ENCODE measurements at places on chromosomes 5 and 9.

DNA sequence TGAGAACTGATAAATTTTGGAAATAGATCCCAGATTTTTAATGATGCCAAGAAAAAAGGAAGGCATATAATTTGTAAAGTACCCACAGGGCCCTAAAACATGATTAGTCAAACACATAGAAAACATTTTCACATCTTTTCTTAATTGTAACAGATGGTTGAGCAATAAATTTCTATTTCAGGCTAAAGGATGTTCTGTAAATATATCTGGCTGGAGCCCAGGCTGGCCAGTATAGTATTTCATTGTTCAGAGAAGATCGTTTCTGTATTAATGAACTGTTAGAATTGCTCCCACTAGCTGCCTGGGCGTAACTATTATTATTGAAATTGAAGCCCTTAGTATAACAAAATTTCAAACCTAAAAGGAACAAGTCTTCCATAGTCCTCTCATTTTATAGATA is 105.3 kb upstream of the SMC2 start:
- no peak for DNase-seq

GRCh38 chr9:126511411-126511810 is 102.3 kb upstream of the LMX1B start:
- no peak for DNase-seq

- no peak for DNase-seq
These were observed 692 bp downstream of the PSAT1 start for GRCh38 chr9:78297672-78297961.

- no peak for DNase-seq
These were observed 1076.7 kb downstream of the NR2F1-AS1 start for GRCh38 chr5:92504346-92504745.

DNA sequence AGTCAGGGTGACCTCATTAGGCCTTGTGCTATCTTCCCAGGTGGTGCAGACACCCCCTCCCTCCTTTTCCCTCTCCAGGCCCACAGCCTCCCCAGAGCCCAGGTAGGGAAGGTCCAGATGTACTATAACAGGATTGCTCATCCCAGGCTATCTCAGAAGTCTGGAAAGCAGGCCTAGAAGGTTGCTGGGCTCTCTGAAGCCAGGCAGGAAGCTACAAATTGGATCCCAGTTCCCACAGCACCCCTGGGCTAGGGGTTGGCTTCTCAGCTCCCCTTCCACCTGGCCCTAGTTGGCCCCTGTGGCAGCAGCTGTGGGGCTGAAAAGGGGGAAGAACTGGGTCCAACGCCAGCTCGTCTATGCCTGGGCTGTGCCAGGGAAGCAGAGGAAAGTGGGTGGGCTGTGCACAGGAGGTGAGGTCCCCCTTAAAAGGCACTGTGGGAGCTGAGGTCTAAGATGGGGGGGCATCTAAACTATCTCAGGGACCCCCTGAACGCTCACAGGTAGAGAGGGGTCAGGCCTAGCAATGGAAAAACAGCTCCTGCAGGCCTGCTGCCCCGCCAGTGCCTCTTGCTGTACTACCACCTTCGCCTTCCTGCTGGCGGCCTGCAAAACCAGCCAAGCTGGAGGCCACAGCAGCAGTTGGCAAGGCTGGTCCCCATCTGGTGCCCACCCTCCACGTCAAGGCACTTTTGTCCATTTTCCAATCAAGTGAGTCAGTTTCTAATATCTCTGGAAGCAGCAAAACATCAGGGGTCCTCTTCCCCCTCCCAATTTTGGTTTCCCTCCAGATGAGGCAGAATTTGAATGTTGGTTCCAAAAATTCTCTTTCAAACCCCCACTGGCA is 13.3 kb upstream of the PSMD5 start:
- no peak for DNase-seq

DNA sequence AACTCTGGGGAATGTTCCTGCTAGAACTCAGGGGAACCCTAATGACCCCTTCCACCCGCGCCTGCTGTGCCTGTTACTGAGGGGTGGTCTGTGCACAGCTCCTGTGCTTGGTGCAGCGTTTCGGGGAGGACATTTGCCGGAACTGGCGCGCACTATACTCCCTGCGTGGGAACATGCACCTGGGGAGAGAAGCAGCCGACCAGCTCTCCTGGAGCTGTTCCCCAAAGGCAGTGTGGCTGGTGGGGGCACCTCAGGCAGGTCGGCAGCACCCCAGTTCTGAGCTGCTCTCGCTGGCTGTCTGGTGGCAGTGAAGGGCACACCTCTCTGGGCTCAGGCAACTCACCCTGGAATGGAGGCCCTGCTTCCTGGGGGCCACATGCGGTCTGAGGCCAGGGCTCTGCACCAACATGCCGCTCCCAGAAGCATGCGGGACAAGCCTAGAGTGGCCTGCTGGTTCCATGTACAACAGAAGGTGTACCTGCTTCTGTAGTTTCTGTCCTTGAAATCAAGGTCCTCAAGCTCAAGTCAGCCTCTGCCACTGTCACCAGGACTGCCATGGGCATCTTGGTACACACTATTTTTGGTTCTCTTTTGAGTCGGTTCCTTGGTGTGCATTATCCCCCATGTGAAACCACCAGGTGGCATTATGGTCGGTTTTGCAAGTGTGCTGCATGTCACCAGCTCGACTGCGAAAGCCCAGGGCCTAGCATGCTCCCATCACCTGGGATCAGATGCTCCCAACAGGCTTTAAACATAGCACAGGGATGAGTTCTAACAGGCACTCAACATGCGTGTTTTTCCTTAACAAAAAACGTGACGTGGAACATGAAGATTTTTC is 7.8 kb upstream of the MRNIP start:
- no peak for DNase-seq

DNA sequence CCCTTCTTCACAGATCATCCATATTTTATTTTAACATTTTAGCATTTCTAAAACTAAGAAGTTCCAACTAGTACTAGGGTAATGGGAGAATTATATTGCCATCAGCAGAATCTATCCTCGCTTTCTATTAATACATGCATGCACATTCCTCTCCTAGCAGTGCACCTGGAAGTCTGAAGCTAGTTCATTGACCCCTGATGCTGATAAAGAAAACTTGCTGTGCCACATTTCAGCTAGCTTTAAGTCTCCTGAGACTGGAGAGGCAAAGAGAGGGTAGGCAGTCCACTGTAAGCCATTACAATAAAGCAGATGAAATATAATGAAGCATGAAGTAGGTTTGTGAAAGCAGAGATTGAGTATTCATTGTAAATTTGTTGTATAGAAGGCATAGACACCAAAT is 15.8 kb downstream of the MINAR2 start:
- DNase-seq, result no peak

GRCh38 chr5:127092690-127093089 is 19.4 kb upstream of the C5orf63 start:
- DNase-seq, result no peak

GRCh38 chr5:14457476-14457875 is 124.1 kb upstream of the OTULINL start:
- no peak for DNase-seq

GRCh38 chr5:1176473-1177391 is 24.7 kb upstream of the SLC6A19 start:
- DNase-seq, result no peak

- no peak for DNase-seq
These were observed 120.5 kb downstream of the NPR3 start for GRCh38 chr5:32831624-32832023.

- no peak for DNase-seq
These were observed 50.2 kb upstream of the STARD4 start for GRCh38 chr5:111562561-111562960.

DNA sequence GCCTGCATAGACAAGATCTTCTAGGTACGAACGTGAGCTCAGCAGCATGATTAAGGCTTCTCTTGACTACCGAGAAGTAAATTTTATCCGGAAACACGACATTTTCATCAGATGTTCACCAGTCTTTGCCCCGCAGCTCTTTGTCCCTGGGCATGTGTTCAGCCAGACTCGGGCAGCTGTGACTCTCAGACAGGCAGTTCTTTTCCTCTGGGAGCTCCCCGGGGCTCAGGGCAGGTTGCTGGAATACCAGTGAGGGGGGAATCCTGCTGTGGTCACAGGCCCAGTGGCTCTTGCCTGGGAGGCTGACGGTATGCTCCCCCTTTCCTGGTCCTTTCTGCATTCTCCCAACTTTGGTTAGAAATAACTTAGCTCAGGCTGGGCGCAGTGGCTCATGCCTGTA is 186.1 kb downstream of the GNA14 start:
- no peak for DNase-seq

DNA sequence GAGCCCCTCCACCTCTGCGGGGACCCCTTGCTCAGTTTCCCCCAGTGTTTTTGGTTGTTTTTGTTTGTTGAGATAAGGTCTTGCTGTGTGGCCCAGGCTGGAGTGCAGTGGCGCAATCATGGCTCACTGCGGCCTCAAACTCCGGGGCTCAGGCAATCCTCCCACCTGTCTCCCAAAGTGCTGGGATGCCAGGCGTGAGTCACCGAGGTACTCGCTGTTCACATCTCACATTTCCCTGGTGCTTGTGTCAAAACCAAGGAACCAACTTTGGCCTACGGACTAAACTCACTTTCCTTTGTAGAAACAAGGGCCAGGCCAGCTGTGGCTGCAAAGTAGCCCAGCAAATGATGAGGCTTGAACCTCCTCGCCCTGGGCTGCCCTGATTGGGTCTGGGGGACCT is 9.7 kb upstream of the AJM1 start:
- DNase-seq, result no peak

- no peak for DNase-seq
These were observed 127.5 kb downstream of the FRMD3 start for GRCh38 chr9:83410701-83411100.

GRCh38 chr5:96648593-96648992 is 13.6 kb upstream of the CAST start:
- no peak for DNase-seq

DNA sequence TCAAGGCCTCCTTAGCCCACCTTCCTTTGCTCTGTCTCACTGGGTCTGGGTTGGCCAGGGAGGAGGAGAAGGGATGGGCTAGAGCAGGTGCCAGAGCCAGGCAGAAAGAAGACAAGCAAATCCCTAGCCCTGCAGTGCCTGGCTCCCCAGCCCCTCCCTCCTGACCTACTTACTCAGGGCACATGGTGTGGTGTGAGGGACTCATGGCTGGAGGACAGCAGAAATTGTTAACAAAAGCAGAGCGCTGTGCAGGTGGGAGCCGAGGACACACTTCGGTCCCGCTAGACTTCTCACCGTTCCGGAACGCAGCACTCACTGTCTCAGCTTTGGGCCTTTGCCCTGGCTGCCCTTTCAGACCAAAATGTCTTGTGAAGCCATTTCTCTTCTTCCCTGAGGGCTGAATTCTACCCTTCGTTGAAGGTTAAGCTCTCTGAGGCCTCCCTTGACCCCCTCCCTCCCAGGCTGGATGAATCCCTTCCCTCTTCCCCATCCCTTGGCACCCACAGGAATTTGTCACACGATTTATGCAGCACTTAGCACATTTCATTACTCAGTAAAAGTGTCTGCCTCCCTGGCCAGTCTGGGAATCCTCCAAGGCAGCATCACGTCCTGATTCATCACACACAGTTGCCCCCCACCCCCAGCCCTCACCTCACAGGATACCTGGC is 263.9 kb upstream of the TRPC7 start:
- DNase-seq, result no peak

DNA sequence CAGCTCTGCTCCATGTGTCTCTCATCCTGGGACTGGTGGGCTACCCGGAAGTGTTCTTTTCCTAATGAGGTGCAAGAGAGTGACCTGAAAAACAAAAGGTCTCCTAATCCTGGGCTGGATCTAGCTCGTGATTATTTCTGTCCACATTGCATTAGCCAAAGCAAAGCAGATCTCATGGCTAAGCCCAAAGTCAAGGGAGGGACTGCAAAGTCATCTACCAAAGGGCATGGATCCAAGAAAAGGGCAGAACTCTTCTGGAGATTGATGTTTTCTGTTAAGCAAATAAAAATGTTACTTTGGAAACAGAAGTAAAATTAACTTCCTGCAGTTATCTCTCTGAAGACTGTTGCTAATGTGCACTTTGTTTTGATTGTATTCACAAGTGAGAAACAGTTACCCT is 225.2 kb downstream of the CFAP90 start:
- no peak for DNase-seq

DNA sequence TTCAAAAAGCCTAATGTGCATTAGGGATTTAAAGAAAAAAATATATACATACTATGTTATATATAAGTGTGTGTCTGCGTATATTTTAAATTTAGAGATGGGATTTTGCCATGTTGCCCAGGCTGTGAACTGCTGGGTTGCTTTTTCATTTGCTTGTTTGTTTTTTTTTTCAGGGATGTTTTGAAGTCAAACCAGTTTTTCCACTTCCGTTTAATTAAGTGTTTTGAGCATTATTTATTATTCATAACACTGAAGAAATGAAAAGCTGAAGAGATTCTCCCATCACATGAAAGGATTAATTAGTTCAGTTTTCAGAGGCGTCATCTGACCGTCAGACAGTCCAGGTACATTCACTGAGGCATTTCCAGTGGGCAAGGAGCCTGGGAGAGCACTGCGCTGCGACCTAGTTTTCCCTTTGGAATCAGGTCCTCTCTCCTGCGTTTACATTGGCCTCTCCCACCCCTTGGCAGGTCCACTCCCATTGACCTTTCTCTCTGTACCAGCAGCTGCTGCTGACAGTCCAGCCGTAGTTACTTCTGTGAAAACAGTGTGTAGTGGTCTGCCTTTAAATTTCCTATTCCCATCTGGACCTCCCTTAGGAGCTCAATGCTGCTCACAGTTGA is 26.0 kb downstream of the ARRDC3 start:
- DNase-seq, result no peak

DNA sequence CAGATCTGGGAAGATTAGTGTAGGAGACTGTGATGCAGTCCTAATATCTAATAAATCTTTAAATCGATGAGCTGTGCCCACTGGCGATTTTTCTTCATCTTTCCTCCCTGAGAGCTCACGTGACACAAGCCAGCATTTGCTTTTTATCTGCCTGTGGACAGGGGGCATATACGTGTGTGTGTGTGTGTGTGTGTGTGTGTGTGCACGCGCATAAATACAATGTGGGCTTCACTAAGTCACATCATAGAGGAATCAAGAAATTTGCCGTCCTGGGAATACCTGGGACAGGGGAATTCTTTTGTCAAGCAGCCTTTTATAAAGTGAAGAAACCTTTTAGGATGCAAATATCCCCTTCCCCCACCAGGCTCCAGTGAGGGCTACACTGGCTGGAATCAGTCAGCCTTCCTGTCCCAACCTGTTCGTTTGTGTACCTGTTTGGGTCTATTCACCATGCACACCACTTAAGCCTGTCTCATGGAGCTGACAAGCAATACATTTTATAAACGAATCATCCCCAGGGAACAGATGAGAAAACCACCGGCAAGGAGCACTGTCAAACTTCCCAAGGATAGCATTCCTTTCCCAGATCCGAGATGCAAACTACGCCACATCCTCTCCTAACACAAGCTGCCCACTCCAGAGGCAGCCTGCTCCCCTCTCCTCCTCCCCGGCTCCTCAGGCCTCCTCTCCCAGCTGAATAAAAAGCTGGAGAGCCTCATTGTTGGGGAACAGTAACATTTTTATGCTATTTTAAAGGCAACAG is 2.7 kb downstream of the EPB41L4B start:
- DNase-seq, result no peak

All from thymus (tissue), 14 donors.